H9 (cell line): ENCODE measurements at places on chromosomes 11 and 22.

DNA sequence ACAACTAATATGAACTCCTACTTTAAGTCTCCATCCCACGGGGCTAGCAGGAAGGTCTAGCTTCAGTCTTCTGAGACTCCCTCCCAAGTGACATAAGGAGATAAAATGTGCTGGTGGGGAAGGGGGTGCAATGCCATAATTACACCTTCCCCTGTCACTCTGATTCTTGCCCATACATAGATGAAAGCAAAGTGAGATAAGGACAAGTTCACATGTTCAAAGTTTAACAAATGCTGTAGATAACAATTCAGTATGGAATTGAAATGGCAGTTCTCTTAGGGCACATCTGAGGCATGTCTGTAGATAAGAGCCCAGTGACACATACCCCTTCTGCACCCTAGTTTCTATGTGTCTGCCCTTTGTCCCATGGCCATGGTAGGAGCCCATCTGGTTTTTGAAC lies 38.2 kb upstream of the PANX1 start:
- DNase-seq = no peak

DNA sequence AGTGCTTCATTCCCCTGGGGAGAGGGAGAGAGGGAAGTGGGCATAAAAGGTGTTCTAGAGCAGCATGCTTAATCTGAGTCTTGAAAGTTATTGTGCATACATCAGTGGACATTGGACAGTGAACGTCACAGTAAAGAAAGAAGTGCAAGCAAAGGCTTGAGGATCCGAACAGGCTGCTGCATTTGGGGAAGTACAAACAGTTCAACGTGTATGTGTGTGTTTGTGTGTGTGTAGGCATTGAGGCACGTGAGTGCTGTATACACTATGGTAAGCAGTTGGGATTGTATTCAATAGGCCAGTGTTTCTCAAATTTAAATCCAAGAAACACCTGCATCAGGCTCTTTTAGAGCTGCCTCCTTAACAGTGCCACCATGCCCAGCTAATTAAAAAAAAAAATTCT lies 10.4 kb upstream of the EIF3M start:
- no peak for DNase-seq

GRCh38 chr22:46858181-46858771 lies 95.8 kb downstream of the TBC1D22A start:
- no peak for DNase-seq

DNA sequence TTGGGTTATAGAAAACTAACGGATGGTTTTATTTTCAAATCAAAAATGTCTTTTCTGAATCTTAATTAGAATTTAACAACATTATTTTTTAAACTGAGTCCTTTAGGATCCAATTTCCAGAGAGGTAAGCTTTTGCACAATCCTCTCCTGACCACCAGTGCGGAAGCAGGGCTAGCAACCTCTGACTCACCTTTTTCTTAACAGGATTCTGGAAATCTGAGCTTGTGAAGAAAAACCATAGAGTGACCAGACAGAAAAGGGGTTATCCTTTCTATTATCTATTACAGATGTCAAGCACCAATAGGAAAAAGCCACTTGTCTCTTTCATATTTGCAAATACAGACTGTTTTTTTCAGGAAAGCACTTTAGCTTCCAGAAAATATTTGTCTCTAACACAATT lies 25.3 kb downstream of the ALG9 start:
- DNase-seq = no peak

DNA sequence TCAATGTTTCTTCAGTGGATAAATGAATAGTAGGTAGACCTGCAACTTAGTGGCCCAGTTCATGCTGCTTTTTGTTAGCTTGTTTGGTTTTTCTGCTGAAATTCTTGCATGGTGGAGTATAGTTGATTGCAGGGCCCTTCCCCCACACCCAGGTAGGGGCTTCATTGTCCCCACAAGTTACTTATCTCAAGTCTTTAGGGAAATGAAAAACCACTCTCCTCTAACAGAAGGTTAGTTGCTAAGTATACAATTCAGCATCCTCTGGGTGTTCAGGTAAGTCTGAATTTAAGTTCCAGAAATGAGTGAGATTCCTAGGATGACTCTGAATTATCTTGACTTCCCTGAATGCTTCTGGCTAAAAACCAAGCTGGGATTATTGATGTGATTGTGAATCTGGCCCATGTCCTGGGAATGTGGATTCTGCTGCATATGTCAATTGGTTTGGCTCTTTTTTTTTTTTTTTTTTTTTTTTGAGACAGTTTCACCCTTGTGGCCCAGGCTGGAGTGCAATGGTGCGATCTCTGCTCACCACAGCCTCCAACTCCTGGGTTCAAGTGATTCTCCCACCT lies 40.3 kb downstream of the BCL2L13 start:
- no peak for DNase-seq

GRCh38 chr11:20754933-20755332 lies 85.5 kb downstream of the NELL1 start:
- peak; percentile 72 for DNase-seq

- no peak for DNase-seq
Observed at GRCh38 chr11:7501894-7502293, 11.9 kb upstream of the PPFIBP2 start.

DNA sequence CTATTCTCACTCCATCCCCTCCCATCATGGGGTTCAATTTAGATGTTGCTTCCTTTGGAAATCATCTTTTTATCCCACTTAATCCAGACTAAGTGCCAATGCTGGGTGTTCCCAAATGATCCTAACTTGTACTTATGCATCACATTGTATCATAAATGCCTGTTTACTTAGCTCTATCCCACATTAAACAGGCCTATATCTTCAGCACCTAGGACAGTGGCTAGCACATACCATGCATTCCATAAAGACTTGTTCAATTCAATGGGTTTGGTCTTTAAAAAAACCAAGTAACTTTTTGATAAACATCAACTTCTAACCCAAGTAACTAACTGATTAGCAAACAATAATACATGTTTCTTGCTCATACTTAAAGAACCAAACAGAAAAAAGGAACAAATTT lies 40.6 kb downstream of the RSF1 start:
- DNase-seq = no peak

- DNase-seq = peak; percentile 43
Observed at GRCh38 chr11:58968251-58968711, 29.0 kb downstream of the GLYATL1 start.

- DNase-seq = no peak
Observed at GRCh38 chr11:85742873-85743275, 56.9 kb upstream of the CCDC89 start.

- peak; percentile 7 for DNase-seq
Observed at GRCh38 chr22:48101704-48102103, 1339.3 kb downstream of the TBC1D22A start.

DNA sequence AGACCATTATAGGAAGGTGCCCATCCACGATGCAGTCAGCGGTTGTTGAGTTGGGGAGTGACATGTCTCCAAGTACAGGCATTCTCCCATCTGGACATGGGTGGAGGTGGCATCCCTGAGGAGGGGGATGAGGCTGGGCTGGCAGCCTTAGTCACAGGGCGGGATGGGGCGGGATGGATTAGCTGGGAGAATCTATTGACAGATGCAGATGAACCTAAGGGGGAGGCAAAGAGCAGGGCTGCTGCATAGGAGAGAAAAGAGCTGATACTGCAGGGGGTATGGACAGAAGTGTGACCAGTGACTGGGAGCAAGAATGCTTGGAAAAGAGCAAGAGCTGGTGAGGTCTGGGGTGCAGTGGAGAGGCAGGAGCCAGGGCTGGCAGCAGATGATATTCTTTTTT lies 42.7 kb downstream of the SCN3B start:
- no peak for DNase-seq

DNA sequence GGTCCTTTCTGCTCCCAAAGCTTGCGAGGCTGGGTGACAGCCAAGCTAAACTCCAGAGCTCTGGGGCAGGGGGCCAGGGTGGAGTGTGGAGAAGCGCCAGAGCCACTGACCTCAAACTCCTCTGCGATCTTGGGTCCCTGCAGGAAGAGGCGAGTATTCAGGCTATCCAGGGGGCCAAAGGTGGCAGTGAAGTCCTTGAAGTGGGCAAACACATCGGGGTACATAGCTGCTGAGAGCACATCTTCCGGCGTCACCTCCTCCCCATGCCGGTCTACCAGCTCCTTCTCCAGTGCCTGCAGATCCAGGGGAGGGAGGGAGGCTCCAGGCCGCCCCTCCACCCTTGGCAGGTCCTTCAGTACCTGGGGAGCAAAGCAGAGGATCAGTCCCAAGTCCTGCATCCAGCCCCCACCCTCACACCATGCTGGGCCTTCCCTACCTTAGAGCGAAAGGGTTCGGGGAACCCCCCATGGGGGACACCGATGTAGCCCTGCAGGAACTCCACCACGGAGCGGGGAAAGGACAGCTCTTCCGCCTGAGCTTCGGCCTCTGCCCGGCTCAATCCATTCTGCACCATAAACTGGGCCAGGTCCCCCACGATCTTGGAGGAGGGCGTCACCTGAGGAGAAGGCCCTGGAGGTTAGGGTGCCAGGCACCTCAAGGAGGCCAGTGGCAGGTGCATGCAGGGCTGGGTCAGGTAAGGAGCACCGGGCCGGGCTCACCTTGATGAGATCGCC lies 6.4 kb downstream of the RCE1 start:
- DNase-seq = no peak

DNA sequence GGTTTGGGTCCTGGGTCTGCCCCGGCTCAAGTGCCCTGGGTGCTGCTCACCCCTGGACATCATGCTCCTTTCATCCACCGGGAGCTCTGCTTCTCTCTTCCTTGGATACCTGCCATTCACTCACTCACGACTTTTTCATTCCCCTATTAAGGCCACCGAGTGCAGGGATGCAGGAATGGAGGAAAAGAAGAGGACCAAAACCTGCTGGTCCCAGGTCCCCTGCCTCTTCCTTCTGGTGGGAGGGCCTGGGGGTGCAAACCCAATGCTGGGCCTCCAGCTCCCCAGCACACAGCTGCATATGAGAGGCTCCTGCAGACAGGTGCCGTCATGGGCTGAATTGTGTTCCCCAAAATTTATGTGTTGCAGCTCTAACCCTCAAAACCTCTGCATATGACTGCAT lies 36.8 kb upstream of the MYEOV start:
- no peak for DNase-seq

DNA sequence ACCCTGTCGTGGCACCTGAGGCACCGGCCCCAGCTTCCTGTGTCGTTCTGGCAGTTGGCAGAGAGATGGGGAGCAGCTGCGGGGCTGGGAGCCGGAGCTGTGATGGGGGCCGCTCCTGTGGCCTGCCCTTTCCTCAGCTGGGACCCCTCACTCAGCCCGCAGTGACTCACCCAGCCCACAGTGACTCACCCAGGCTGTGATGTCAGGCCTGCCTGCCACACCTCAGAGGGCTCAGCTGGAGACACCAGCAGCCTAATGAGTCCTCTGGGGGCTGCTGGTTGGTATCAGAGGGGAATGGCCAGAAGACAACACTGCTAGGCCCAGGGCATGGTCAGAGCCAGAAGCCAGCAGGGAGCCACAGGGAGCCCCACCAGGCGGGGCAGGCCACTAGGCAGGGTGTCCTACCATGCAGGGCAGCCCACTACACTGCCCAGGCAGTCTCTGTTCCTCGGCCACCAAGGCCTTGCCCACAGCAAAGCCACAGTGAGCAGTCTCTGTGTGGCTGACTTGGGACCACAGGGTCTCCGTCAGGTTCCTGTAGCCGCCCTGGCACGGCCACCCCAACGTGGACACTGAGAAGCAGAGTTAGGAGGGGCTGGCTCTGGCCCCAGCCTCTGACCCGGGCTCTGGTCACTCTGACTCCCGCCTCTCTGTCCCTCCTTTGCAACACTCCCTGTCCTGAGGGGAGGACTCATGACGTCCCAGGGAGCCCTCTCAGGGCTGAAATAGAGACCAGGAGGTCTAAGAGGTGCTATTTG lies 4.2 kb upstream of the FXYD2 start:
- DNase-seq = peak; percentile 25

GRCh38 chr11:76226626-76227025 lies 20.3 kb upstream of the WNT11 start:
- no peak for DNase-seq

DNA sequence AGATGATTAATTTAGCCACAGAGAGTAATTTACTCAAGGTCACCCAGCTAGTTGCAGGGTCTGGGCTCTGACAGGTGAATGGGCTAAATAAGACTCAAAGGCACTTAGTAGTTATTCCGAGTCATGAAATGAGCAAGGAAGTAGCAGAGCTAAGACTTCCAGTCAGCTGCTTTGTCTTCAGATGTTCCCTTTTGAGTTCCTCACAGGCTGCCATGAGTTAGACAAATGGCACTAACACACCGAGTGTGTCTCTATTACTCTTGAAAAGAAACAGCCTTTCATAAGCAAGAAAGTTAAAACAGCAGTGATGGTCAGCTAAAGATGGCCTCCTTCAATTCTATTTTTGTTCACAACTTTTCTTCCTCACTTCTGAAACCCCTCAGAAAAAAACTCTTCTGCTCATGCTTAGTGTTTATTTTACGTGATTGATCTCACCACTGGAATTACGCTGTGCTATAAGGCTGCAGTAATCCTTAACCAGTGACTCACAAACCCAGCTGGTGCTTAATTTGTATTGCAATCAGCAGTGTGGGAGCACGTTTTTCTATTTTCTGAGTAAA lies 389.1 kb downstream of the AASDHPPT start:
- DNase-seq = no peak
